ENCODE measurements at places on chromosomes 7 and 10. TPM values are rescaled to one million over a fixed set of nuclear protein-coding genes. Genes with fewer than 3 reads are reported as not detected.

GATA3 gene
- total RNA-seq = not detected

ACBD5 gene
- total RNA-seq = 45.2 TPM

CBX3 gene
- total RNA-seq = 124 TPM

- no peaks in the 10 kb centered on the region for H3K36me3 ChIP-seq
- no peak for DNase-seq
- H3K4me1 ChIP-seq = no peaks in the 10 kb centered on the region
- H3K4me3 ChIP-seq = no peak overlapping the region
Measured at GRCh38 chr10:60403168-60403873, 13.6 kb upstream of the ANK3 start.

Data from stomach (tissue), 19 donors.